Frontal cortex (tissue), 4 donors: ENCODE measurements at places on chromosomes 5 and 9.

- no peak for DNase-seq
Measured at GRCh38 chr5:125295405-125295872, 549.0 kb upstream of the ZNF608 start.

- DNase-seq = no peak
Measured at GRCh38 chr5:89849830-89850512, 559.6 kb downstream of the CETN3 start.

GRCh38 chr9:97788763-97789663, 64.0 kb upstream of the FOXE1 start:
- no peak for DNase-seq

DNA sequence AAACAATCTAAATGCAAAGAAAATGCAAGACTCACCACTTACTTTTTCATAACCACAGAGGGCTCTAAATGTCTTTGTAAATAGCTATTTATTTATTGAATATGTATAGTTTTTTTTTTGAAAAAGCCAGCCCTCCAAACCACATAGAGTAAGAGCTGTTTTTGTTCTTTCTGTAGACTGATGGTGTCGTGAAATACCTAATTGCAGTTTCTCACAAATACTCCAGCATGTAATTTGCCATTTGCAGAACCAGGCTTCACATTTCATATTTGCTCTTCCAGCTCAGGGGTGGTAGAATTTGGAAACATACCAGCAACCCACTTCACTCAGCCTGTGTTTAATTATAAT, 159.8 kb downstream of the TMC1 start:
- no peak for DNase-seq

GRCh38 chr9:116331241-116331640, 177.7 kb downstream of the PAPPA start:
- no peak for DNase-seq

DNA sequence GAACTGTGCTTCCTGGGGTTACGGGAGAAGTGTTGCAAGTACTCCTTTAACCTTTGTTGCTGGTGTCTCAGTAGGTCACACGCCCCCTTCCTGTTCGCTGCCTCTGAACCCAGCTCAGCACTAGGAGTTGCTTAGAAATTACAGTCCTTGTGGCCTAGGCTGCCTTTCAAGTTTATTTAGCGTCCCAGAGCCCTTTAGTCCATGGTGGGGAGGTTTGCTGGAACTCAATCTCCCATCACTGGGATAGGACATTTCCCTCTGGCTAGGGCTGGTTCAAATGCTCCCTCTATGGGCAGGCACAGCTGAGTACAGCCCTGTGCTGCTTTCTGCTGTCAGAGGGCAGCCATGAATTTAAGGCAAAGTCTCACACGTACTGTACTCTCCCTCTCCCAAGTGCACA, 4.7 kb downstream of the IFNA8 start:
- no peak for DNase-seq

GRCh38 chr5:39273314-39273954, 54.1 kb upstream of the FYB1 start:
- DNase-seq = no peak

- DNase-seq = no peak
Measured at GRCh38 chr5:146910239-146910638, 31.7 kb upstream of the PPP2R2B start.

DNA sequence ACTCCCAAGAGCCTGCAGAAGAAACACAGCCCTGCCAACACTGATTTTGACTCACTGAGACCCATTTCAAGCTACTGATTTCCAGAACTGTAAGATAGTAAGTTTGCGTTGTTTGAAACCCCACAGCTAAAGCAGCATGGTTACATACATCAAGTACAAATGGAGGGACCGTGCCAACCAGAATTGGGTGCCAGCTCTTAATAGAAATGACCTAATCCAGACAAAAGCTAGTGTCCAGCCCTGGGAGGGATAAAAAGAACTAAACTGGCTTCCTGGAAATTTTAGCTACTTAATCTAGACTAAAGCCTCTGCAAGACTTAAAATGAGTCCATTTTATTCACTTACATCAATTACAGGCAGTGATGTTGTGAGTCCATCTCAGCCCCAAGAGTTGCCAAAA, 122.6 kb downstream of the ADAMTS12 start:
- DNase-seq = no peak

- peak; percentile 1 for DNase-seq
Measured at GRCh38 chr5:93532370-93532769, 48.6 kb downstream of the NR2F1-AS1 start.

- DNase-seq = no peak
Measured at GRCh38 chr5:168364151-168364661, 72.8 kb downstream of the WWC1 start.

- no peak for DNase-seq
Measured at GRCh38 chr9:126777733-126778132, 27.1 kb upstream of the ZBTB43 start.

- DNase-seq = no peak
Measured at GRCh38 chr5:134851307-134851923, 5.6 kb downstream of the C5orf24 start.

DNA sequence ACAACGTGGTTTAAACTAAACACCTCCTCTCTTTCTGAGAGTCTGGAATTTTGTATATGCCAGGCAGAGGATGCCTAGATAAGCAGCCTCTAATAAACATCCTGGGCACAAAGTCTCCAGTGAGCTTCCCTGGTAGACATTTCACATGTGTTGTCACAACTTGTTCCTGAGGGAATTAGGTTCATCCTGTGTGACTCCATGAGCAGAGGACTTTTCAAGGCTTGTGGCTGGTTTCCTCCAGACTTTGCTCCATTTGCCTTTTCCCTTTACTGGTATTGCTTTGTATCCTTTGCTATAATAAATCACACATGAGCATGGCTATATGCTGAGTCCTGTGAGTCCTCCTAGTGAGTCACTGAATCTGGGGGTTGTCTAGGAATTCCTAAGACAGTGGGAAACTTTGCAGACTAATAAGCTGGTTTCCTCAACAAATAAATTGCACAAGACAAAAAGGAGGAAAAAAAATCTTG, 77.4 kb downstream of the NR2F1-AS1 start:
- DNase-seq = no peak

- DNase-seq = no peak
Measured at GRCh38 chr5:55521881-55522280, 12.9 kb downstream of the PLPP1 start.

DNA sequence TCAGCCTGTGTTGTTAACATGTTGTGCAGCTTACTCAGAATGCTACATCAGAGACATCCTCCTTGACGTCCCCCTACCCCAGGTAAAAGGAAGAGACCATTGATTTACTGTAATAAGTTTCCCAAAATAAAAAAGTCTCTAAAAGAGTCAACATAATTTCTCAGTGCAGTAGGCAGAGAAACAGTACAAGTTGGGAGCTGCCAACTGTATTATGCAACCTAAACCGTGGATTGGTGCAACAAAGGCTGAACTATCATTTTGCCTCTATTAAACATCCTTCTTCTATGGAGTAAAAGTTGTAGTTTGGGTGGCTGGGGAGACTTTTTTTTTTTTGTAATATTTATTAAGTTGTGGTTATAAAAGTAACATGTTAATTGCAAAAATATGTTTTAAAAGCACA, 208.0 kb downstream of the NR3C1 start:
- no peak for DNase-seq

DNA sequence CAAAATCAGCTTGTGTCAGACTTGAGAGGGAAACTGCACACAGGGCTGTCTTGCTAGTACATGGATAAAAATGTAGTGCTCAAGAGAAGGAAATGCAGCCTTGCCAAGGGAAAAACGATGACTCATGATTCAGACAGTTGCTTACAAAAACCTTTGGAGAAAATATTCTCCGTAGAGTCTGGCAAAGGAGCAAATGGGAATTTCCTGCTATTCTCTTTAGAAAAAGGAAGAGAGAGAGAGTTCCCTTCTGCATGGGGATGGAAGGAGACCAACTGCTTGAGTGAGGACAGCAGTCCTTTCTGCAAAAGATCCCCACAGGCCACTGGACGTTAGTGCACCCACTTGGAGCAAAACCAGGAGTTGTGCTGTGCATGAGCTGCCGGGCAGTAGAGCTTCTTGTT, 7.6 kb downstream of the IFNB1 start:
- DNase-seq = no peak

DNA sequence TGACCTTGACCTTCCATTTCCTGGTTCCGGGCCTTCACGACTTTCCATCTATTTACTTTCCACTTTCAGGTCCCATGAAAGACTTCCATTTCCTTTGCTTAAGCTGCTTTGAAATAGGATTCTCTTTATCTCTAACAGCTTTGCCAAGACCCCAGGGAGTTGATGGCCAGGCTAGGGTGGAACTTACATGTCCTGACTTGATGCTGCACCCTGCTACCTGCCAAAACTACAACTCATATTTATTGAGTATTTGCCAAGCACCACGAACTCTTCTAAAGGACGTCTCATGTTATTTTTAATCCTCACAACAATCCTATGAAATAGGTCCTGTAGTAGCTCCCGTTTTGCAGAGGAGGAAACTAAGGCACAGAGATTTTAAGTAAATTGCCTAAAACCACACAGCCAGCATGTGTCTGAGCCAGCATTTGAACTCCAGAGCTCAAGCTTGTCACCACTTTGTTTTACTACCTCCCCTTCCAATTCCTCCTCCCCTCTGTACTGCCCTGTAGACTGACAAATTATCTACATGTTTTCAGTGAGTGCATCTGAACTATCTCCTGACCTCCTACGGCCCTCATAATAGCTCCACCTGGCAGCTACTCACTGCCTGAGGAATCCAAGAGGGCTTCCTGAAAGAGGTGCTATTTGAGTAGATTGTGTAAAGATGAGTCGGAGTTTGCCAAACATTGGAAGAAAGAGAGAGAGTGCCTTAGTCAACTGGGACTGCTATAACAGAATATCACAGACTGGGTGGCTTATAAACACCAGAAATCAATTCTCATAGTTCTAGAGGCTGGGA, 38.4 kb upstream of the SMIM23 start:
- no peak for DNase-seq

GRCh38 chr5:137728048-137728447, 7.8 kb downstream of the KLHL3 start:
- DNase-seq = no peak

DNA sequence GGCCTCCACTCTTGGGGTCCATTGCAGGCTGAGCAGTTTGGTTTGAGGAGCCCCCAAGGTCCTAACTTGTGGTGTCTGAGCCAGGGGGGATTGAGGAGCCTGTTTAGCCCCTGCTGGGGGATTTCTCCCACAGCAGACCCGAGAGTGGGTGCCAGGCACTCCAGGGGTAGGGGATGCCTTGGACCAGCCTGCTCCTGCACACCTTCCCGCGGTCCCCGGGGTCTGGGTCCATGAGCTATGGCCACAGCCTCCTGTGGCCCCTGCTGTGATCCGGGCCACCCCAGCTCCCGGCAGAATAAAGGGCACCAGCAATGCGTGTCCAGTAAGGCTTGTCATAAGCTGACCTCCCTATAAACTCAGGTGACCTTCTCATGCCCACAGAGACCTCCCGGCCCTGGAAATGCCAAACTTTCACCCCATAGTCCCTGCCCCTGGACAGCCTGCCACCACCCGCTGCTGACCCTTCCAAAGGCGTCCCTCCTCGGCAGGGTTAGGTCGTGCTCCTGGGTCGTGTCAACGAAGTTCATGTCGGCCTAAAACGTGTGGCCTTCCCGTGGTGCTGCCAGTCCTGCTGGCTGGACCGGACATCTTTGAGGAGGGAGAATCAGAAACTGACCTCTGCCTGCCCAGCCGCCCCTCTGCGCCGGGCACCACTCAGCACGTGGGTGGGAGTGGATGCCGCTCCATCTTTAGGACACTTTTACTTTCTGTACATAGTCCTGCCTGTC, 137.6 kb downstream of the MRPL36 start:
- no peak for DNase-seq

DNA sequence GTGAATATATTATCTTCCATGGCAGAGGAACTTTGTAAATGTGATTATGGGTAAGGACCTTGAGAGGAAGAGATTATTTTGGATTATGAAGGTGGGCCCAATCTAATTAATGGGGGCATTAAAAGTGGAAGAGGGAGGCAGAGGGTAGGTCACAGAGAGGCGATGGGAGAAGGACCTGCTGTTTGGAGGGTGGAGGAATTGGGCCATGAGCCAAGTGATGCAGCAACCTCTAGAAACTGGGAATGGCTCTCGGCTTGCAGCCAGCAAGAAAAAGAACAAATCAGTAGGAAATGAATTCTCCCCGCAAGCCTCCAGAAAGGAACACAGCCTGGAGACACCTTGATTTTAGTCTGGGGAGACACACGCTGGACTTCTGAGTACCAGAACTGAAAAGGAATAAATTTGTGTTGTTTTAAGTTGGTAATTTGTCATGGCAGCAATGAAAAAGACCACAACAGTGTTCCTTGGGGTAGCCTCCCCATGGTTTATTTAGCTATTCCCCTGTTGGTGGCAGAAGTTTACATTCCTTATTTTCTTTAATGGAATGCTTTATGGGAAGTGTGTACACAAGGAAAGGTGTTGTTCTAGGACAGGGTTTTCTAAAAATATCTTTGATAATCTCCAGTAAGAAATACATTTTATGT, 103.6 kb downstream of the HSPA4 start:
- DNase-seq = no peak

GRCh38 chr9:6790866-6791265, 33.1 kb downstream of the KDM4C start:
- DNase-seq = no peak

GRCh38 chr5:117859176-117859575, 1129.2 kb downstream of the DTWD2 start:
- no peak for DNase-seq

DNA sequence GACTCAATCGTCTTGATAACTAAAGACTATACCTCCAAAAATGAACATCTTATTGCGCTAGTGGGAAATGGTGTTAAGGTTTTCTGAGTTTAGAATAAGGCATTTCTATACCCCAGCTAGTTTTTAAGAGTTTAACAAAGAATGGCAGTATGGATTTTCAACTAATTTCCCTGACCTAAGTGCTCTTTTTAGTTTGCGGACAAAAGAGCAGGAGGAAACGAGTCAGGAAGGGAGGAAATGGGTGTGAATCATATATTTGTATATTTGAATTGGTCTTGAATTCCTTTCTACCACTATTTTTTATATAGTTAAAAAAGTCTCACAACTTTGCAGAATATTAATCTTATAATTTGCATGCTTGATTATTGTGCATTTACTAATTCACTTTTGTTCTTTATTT, 516.3 kb upstream of the ZNF608 start:
- no peak for DNase-seq

GRCh38 chr9:130780865-130781504, 54.1 kb upstream of the ABL1 start:
- DNase-seq = no peak

- DNase-seq = no peak
Measured at GRCh38 chr5:168989731-168990505, 311.0 kb downstream of the SLIT3 start.

DNA sequence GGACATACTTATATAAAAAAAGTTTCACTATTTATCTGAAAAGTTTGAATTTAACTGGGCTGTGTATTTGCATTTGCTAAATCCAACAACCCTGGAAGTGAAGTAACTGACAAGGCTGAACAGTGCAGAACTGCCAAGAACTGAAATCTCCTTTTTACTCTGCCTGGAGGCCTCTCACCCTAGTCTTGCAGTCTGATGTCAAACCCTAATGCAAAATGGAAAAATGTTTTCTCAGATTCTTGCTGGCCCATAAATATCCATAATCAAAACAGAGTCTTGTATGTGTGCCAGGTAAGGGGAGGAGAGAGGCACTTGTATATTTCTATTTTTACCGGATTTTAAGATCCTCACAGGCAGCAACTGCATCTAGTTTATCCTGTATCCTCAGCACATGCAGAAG, 432.7 kb upstream of the KLF4 start:
- DNase-seq = no peak

GRCh38 chr5:175463641-175464040, 14.7 kb upstream of the SFXN1 start:
- DNase-seq = no peak

GRCh38 chr5:16600397-16600796, 16.4 kb downstream of the RETREG1 start:
- peak; percentile 55 for DNase-seq
